Activated naive CD8-positive, alpha-beta T cell treated with anti-CD3 and anti-CD28 coated beads for 36 hours (primary cell): ENCODE measurements at places on chromosomes 6 and 20.

GRCh38 chr6:147942363-147942762 lies 400.3 kb upstream of the SASH1 start:
- DNase-seq, result no peak

DNA sequence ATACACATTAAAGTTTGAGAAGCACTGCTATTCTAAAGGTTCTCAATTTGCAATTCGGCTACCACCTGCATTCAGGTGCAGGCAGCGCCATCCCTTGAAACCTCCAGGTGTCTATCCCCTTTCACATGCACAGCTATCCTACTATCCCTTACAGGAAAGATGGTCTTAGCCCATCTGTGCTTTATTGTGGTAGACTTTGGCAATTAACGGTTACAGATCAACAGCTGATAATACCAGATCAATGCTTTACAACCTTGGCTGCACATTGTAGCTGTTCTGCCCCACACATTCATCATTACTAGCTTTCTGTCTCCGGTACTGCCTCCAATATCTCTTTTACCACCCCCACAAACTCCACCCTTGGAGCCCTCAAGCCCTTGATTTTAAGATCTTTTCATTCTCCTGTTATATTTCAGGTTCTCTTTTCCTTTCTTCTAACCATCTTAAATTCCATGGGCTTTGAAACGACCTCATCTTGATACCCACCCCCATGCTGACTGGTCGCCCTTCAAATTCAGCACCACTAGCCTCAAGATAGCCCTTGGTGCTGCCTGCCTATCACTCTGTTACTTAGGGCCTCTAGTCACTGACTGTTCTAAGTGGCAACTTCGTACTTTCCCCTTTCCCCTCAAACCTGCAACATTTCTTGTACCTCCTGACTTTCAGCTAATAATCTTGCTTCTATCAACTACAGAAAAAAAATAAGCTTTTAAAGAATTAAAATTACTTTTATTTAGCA lies 50.8 kb downstream of the SPTLC3 start:
- no peak for DNase-seq

GRCh38 chr6:5403609-5404008 lies 142.3 kb downstream of the FARS2 start:
- DNase-seq, result no peak

DNA sequence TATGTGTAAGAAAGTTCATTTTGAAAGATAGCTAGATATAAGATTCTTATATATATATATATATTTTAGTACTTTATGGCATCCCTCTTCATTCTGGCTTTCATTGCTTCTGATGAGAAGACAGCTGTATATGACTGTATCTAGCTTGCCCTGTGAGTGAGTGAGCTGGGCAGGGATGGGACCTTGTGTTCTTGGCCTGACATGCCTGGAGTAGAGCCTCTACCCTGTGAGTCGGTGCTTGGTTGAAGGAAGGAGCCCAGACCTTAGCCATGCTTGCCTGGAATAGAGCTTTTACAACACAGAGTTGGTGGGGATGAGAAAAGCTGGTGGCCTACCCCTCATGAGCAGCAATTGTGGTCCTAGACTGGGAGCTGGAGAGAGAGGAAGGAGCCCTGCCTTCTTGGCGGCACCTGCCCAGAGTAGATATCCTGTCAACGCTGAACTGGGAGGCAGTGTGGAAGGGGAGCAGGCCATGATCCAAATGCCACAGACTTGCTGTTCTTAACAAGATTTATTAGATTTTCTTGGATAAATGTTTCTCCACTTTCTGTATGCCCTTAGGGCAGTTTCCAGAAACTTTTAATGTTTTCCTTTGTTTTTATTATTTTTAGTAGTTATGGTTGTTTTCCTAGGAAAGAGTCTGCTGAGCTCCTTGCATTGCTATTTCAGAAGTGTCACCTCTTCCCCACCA lies 31.6 kb downstream of the FIG4 start:
- DNase-seq, result no peak

GRCh38 chr6:75183099-75183541 lies 22.7 kb downstream of the COL12A1 start:
- no peak for DNase-seq

DNA sequence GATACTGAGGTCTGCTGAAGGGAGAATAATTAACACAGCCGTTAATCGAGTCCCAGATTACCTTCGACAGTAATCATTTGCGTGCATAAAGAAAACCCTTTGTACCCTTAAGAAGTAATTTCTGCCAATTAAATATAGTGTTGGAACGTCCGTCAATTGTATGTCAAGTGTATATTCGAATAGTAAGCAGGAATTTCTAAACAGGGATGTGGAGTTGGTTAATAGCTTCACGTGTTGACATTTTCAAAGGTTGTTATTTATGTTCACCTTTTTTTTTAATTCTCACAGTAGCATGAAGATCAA lies 798 bp upstream of the SNAP91 start:
- DNase-seq, result no peak

- DNase-seq, result no peak
These were observed 67.9 kb upstream of the RNF24 start for GRCh38 chr20:4083098-4083865.

DNA sequence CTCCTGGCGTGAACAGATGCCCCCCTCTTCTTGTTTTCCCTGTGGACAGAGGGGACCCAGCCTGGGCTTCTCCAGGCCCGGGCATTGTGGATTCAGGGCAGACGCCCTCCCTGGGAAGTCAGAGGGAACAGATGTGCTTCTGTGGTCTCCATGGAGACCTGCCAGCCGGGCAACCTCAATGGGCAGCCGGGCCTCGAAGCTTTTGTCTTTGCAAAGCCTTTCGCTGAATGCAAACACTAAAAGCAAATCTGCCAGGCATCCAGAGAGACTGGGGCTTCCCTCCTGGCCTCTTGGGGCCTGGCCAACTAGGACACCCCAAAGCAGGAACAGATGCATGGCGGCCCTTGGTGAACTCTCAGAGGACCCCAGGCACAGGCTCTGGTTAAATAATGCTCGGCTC lies 370.0 kb upstream of the SULF2 start:
- DNase-seq, result no peak

- no peak for DNase-seq
These were observed 259.9 kb downstream of the SMOC2 start for GRCh38 chr6:168700880-168701279.

DNA sequence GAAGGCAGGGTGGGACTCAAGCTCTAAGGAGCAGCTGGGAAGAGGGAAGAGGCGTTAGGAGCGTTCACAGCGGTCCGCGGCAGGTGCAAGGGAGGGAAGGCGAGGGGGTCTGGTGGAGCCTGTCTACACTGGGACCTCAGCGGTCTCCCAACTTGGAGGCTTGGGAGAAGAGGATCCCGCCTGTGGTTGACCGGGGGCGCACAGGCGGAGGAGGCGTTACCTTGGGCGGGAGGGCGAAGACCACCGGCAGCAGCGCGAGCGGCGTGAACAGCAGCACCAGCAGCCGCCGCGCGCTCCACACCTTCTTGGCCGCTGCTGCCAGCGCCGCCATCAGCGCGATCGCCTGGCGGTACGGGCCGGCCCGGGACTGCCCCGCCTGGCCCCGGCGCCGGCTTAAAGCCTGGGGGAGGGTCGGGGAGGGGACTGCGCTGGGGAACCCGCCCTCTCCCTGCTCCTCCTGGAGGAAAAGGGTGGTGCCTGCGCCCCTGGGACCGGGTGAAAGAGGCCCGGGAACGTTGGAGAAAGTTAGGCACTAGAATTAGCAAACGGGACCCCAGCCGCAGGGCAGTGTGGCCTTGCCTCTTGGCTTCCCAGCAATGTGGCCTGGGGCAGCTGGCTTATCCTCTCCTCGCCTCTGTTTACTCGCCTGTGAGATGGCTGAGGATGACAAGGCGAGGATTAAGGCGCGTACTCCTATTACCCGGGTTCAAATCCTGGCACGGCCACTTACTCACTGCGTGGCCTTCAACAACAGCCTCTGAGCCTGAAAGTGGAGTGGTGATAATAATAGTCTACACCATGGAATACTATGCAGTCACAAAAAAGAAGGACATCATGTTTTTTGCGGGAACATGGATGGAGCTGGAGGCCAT lies at the start of gene SLC13A3:
TSS of gene SLC13A3 (minus strand) at position 369 of the 872 bp plus-strand sequence. CDS start at position 331, 38 bp downstream.
- DNase-seq, result no peak

- DNase-seq, result no peak
These were observed 48.5 kb upstream of the SIRPG start for GRCh38 chr20:1706079-1706478.

DNA sequence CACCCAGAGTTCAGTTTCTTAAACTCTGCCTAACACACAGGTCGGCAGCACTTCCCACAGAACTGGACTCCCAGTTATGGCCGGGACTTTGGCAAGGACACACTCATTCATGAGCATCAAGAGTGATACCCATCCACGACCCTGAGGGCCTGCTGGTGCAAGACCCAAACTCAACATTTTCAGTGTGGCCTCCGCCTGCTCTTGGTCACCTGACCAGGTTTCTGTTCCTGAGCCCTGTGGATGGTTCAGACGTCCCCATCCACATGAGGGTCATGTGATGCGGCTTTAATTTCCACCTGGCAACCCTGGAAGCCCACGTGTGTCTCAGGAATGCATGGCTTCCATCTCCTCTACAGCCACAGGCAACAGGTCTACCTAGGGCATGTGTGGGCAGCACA lies 245.3 kb downstream of the DLL1 start:
- DNase-seq, result no peak

DNA sequence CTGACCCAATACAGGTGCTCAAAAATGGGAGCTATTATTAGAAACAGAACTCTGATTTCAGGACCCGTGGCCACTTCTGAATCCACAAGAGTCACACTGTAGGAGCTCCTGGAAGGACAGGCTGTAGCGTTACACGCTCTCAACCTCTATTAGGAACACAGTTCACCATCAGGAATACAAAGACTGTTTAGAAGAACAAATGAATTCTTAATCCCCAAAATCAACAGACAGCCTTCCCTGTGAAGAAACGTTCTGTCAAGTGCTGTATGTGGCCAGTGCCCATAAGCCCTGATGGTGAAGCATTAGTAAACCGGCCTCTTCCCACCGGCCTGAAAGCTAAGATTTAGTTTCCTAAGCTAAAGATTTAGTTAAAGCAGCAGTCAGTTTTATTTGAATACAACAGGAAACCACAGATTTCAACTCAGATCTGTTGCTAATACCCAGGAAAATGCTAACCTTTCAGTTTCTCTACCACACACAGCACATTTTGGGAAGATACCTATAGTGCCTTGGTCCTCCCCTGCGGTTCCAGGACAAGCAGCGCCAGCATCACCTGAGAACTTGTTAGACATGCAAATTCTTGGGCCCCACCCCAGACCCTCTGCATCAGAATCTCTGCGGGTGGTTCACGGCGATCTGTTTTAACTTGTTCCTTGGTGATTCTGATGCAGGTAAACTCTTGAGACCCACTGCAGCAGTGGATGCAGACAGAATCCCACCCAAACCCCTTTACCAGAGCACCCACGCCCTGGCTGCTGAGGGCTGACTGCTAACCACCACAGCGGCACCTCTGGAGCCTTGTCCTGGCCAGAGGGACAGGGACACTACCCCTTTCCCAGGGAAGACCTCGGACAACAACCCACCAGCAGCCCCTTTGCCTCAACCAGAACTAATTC lies 33.4 kb downstream of the MTRES1 start:
- DNase-seq, result peak; percentile 11

- peak; percentile 63 for DNase-seq
These were observed 2.0 kb upstream of the PLCG1 start for GRCh38 chr20:41135187-41135887.

DNA sequence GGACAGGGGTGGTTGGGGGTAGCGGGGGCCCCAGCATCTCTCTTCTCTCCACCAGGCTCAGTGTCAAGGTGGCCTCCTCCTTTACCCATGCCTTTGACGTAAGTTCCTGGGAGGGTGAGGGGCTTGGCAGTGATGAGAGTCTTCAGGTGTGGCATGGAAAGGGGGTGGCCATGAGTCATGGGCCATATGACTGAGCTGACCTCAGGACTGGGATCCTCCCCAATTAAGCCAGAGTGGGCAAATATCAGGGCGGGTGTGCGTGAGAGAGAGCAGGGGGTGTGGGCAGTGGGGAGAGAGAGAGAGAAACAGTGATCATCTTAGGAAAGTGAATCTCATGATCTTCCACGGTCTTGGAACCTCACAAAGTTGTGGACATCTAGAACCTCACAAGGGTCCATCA lies 8.2 kb upstream of the BPIFB4 start:
- no peak for DNase-seq

DNA sequence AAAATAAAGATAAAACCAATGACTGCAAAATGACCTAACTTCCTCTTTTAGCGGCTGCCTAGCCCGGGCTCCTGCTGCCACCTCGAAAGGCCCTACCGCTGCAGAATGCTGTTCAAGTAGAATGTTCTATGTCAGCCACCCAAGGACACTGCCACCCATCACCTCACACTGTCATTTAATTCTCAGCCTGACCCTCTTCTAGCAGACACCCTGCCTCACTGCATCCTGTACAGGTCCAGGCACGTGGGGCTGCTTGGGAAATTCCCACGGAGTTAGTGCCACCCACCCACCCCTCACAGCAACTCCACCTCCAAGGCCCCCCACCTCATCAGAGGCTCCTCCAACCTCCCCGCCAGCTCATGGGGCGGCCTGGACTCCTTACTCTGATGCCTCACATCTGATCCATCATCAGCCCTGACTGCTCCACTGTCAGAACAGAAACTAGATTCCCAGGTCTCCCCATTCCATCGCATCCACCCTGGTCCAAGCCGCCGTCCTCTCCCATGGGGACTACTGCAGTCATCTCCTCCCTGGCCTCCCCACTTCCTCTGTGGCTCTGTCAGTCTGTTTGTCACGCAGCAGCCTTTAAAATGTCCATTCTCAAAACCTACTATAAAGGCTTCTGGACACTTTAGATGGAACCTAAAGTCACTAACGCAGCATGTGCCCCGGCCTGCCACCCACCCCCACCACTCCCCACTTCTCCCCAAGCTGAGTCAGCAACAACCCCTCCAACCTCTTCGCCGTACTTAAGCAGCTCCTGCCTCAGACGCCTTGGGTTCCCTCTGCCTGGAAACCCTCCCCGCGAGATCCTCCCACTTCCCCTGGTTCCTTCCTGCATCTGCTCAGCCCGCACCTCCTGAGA lies 17.0 kb downstream of the NFATC2 start:
- peak; percentile 54 for DNase-seq

DNA sequence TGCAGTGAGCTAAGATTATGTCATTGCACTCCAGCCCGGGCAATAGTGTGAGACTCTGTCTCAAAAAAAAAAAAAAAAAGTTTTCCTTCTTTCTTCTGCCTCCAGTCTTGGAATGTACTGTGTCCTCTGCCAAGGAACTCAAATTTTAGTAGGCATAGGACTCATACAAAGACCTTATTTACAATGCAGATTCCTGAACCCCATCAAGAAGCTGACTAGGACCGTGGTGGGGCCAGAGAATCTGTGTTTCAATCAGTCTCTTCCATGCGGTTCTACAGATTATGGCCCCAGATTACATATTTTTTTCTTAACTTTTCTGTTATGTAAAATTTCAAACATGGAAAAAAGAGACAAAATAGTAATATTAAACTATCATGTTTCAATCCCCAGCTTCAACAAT lies 29.8 kb upstream of the PIM1 start:
- no peak for DNase-seq

DNA sequence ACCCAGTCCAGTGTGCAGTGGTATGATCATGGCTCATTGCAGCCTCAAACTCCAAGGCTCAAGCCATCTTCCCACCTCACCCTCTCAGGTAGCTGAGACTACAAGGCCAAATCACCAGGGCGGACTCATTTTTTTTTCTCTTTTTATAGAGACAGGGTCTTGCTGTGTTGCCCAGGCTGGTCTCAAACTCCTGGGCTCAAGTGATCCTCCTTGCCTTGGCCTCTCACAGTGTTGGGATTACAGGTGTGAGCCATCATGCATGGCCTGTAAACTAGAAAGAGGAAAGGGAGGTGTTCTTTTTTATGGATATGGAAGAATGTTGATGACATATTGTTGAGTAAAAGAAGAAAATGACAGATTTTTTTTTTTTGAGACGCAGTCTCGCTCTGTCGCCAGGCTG lies 5.1 kb upstream of the BEND3 start:
- DNase-seq, result no peak
